CD4-positive, alpha-beta T cell treated with Interferon alpha-2 for 1 hour (primary cell): ENCODE measurements at places on chromosomes 4 and X.

GRCh38 chr4:84497504-84498202, 1.4 kb downstream of the NKX6-1 start:
- no peak for DNase-seq

DNA sequence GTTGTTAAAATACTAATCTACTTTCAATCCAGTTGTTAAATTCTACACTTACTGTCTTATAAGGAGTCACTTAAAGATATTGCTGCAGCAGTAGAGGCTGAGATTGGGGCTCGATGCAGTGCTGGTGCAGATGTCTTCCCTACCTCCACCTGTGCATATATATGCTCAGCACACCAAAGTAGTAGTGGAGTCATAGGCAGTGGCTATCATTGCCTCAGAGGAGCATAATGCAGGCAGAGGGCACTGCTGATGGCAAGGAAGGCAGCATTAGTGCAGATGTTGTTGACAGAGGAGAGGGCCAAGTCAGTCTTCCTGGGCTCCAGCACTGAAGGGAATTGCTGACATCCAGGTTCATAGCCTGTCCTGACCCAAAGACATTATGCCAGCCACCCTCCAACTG, 35.1 kb downstream of the INPP4B start:
- DNase-seq: no peak

DNA sequence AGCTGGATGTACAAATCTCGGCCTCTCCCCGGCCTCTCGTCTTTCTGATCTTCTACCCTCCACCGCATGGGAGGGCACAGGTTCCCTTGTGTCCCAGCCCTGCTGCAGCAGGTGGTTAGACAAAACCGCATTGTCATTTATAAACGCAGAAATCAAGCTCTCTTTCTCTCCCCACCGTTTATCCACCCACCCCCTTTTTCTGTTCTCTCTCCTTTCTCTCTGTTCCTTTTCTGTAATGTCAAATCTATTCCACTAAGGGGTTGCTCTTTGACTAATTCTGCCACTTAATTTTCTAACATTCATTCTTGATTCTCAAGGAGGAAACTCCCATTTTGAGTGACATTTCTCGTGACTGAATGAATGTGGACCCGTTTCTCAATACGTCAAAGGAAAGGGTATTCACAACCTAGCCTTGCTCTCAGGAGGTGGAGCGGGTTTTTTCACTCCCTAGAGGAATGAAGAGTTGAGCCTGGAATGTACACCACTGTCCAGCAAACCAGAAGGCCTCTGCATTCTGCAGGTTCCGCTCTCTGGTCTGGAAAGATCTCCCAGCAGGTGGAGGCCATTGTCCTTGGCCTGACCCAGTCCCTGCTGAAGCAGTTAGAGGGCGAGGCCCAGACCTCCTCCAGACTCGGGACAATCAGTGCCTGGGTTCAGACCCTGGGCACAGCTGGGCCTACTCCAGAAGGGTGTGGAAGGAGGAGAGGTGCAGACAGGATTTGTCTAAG, 70.9 kb upstream of the ENPP6 start:
- DNase-seq: no peak

- DNase-seq: no peak
These were observed 135.2 kb upstream of the MAMLD1 start for GRCh38 chrX:150227873-150228410.

DNA sequence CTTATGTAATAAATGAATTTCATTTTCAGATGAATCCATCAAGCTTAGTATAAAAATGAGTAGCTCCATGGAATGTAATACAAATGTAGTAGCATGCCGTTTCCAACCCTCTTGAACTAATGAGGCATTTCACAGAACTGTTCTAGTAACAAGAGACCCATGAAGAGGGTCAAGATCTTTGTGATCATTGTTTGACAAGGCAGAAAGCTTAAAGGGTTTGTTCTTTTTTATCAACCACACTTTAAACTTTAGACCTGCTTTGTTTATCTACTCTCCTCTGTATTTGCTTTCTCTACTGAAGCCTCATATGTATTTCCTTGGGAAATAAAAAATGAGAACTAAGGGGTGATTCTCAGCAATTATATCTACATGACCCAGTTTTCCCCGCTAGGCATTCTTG, 513.9 kb downstream of the ARAP2 start:
- no peak for DNase-seq

DNA sequence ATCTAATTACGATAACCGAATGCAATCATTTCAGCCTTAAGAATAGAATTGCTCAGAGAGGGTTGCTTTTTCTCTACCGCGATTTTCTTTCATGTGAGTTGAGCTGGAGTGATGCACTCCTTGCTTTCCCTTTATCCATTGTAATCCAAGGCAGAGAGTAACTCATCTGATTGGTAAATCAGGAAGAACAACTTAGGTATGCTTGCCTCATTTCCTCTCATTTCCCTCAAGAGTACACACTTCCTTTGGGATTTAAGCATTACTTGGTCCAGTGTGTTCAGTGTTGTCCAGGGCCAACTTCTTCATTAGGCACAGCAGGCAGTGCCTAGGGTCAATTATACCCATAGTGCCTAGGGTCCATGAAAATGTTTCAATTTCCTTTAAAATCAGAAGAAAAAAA, 15.7 kb upstream of the N4BP2 start:
- DNase-seq: no peak

- no peak for DNase-seq
These were observed 253.3 kb downstream of the CENPC start for GRCh38 chr4:67292045-67292444.

DNA sequence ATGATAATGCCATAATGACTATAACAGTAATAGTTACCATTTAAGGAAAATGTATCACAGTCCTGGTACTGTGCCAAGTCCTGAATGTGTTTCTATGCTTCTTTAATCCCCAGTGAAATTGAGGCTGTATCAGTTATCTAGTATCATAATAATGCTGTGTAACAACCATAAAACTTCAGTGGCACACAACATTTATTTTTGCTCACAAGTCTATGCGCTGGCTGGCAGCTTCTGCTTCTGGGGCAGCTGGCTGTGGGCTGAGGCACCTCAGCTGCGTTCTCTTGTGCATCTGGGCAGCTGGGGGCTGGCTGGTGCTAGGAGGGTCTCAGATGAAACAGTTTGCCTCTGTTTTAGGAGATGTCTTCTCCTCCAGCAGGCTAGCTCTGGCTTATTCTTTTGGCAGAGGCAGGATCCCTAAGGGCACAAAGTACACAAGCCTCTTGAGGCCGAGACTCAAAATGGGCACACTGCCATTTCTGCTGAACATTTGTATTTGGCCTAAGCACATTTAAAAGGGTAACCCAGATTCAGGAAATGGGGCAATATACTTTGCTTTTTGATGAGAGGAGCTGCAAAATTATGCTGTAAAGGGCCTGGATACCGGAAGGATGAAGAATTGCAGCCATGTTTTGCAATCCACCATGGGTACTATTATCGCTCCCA, 62.6 kb upstream of the DHX15 start:
- no peak for DNase-seq

GRCh38 chrX:42021058-42021457, 97.7 kb upstream of the CASK start:
- DNase-seq: no peak

DNA sequence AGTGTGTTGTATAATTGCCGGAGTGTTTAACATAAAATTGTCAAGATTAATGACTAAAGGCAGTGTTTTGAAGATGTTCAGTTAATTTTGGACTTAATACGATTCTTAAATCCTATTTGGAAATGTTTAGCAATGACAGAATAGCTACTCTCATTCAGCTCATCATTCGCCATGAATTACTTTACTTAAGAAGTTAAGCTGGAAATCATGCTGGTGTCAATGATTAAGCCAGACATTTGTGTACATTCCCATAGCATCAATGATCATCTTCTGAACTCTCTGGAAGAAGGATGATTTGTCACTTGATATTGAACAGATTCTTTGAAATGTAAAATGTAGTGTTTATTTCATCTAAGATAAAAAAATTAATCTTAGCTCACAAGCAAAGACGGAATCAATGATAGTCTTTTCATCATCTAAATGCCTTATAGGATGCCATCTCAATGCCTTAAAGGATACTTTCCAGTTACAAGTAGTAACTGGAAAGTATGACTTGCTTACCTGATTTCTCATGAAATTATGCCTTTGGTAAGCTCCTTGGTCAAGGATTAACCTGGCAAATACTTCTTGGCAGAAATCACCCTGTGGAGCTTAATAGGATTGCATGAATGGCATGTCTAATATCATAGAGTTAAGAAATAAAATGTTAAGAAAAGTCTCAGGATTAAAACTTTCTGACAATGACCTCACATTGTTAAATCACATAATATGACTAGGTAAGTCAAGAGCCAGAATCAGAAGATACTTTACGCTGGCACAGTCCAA, 515.5 kb upstream of the AGA start:
- no peak for DNase-seq

DNA sequence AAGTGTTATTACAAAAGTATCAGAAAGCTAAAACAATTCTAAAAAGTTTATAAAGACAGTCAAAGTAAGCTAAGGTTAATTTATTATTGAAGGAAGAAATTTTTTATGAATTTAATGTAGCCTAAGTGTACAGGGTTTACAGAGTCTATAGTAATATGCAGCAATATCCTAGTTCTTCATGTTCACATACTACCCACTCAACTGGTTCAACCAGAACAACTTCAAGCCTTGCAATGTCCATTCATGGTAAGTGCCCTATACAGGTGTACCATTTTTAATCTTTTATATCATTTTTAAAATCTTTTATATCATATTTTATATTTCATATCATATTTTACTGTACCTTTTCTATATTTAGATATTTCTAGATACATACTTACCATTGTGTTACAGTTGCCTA, 34.3 kb downstream of the COL4A5 start:
- DNase-seq: no peak

GRCh38 chrX:57528670-57529255, 63.0 kb upstream of the ZXDB start:
- DNase-seq: no peak

- DNase-seq: no peak
These were observed 304.7 kb upstream of the FTHL17 start for GRCh38 chrX:31376408-31377022.

GRCh38 chr4:21307709-21308108, 607.5 kb downstream of the PACRGL start:
- DNase-seq: no peak
